ENCODE measurements at places on chromosomes 7 and 10.
A peak's percentile ranks its signal among the peaks of the same experiment; 100 is the strongest.

- DNase-seq, result peak; percentile 30
These were observed 79.3 kb upstream of the PDZD8 start for GRCh38 chr10:117454502-117454901.

DNA sequence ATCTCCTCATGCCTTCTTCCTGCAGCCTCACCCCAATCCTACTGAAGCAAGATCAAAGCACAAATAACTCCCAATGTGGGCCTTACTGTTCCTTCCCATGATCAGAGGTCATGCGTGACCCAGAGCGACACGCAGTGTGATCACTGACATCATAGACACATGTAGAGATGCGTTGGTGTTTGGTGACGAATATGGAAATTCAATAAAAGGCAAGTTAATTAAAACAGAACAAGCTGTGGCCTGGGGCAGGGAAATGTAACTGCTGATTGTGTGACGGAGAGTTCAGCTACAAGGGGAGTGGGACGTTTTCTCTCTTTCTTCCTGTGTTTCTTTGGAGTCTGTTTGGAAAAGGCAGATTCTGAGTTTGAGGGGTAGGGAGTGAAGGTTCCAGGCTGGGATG, 34.8 kb upstream of the CARD11 start:
- DNase-seq, result no peak

- DNase-seq, result no peak
These were observed 101.3 kb downstream of the EGFR start for GRCh38 chr7:55120074-55120473.

DNA sequence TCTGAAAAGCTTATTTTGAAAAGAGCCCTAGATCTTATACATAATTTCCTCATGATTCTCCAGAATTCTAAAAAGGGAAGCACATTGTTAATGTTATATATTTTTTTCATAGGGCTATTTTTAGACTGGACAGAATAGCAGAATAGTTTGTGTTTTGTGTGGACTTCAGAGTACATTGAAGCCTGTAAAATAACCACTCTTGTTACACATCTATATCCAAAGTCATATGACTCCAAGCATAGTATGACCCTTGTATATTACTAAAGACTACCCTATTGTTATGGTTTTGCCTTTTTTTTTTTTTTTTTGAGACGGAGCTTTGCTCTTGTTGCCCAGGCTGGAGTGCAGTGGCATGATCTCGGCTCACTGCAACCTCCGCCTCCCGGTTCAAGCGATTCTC, 26.1 kb upstream of the FIS1 start:
- DNase-seq, result no peak

- DNase-seq, result no peak
These were observed 123.6 kb downstream of the TCERG1L start for GRCh38 chr10:131187926-131188325.

DNA sequence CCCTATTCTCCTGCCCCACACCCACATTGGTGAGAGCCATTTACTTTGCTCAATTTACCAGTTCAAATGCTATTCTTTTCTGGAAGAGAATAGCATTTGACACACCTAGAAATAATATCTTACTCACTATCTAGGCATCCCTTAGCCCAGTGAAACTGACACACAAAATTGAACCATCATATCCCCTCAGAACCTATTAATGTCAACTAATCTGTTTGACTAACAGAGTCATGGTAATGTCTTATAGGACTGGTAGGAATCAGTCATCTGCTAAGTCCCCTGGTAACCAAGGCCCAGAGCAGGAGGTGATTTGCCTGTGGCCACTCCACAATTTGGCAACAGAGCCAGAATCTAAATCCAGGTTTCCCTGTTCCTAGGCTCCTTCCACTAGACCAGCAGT, 63.3 kb downstream of the PPP1R3C start:
- DNase-seq, result no peak

- DNase-seq, result no peak
These were observed 41.3 kb upstream of the ARL4A start for GRCh38 chr7:12646139-12646538.

DNA sequence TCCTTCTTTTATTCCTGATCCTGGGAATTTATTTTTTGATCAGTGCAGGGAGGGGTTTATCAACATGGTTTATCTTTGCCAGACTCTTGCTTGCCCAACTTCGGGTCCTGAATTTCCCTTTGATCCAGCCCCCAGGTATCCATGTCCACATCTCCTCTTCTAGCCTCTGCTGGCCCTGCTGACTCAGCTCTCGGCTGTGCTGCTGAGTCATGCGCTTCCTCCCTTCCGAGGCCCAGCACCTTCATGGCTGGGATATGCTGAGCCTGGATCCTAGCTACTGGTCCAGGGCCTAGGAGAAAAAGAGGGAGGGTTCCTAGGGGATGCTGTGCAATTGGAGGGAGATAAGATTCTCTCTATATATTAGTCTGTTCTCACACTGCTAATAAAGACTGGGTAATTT, 380.7 kb upstream of the SHH start:
- no peak for DNase-seq

GRCh38 chr10:92395271-92395670, 104.3 kb downstream of the MARCHF5 start:
- no peak for DNase-seq

GRCh38 chr10:71598621-71599055, 120.9 kb downstream of the C10orf105 start:
- peak; percentile 96 for DNase-seq

- DNase-seq, result no peak
These were observed 304.6 kb downstream of the KLF6 start for GRCh38 chr10:3480281-3480989.

DNA sequence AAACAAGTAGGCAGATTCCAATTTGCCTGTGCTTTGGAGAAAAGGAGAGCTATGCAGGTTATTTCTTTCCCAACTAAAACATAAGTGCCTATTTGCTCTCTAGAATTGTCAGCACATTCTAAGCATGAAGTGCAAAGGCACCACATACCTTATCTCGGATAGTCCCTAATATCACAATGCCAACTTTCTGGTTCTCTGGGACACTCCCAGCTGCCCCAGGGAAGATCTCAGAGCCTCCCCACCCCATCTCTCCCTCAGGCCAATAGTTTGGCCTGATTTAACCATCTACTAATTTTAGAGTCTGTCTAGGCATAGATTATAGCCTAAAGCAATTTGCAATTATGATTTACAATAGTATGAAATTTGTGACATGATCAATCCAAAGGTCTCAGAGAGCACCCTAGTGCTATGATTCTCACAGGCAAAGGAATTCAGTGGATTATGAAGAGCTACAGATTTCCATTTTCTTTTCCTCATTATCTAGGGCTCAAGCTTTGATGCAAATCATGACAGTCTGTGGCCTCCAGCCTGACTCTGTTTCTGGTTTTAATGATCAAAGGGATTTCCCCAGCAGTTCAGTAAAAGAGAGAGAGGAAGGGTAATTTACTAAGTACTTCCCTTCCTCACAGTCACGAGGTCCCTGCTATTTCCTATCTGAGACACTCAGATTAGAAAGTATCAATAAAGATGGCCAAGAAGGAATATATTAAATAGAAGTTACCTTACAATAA, 29.0 kb upstream of the IL6 start:
- peak; percentile 95 for DNase-seq

GRCh38 chr7:6188389-6188788, 84.0 kb downstream of the CYTH3 start:
- no peak for DNase-seq

- DNase-seq, result peak; percentile 18
These were observed 752 bp upstream of the ABCA13 start for GRCh38 chr7:48170506-48170905.

GRCh38 chr10:63563623-63564022, 42.4 kb downstream of the REEP3 start:
- DNase-seq, result no peak

- no peak for DNase-seq
These were observed 116.0 kb downstream of the ARID5B start for GRCh38 chr10:62017491-62017870.

GRCh38 chr7:22858640-22859561, 36.3 kb upstream of the TOMM7 start:
- peak; percentile 48 for DNase-seq

GRCh38 chr10:58517491-58518355, 5.1 kb downstream of the BICC1 start:
- DNase-seq, result no peak

DNA sequence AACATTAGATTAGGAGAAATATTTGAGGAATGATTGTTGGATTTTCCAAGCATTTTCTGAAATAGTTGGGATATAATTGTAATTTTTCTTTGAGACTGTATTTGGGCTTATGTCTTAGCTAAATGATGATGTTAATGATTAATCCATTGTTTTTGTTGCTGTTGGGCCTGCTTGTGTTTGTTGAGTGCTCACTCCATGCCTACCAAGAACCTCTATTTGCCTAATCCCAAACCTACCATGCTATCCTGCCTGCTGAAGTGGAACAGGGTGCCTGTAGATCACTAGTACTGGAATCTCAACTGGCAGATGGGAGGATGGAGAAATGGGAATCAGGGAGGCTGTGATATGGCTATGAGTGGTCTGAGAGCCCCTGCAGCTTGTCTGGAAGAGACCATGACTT, 565.5 kb downstream of the SORCS3 start:
- DNase-seq, result no peak

DNA sequence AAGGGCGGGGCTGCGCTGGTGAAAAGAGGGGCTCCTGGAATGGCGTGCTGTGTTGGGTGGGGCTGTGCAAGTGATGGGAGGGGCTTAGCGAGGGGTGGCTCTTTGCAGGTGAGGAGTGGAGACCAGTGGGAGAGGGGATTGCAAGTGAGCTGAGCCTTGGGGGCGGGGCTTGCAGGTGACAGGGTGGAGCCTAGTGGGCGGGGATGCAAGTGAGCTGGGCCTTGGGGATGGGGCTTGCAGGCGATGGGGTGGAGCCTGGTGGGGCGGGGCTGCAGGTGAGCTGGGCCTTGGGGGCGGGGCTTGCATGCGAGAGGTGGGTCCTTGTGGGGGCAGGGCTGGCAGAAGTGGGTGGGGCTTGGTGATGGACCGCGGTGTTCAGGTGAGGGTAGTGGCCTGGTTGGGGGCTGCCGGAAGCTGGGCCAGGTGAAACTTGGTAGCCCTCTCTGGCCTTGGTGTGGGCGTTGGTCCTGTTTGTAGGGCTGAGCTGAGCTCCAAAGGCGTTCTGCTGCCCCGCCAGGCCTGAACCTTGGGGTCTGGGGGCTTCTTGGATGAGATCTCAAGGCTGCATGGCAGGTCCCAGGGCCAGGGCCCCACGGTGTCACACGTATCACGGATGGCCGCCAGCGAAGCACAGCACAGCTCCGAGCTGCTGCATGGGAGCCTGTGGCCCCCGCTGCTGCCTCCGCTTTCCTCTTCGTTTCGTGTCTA, 743 bp upstream of the PITRM1 start:
- no peak for DNase-seq

DNA sequence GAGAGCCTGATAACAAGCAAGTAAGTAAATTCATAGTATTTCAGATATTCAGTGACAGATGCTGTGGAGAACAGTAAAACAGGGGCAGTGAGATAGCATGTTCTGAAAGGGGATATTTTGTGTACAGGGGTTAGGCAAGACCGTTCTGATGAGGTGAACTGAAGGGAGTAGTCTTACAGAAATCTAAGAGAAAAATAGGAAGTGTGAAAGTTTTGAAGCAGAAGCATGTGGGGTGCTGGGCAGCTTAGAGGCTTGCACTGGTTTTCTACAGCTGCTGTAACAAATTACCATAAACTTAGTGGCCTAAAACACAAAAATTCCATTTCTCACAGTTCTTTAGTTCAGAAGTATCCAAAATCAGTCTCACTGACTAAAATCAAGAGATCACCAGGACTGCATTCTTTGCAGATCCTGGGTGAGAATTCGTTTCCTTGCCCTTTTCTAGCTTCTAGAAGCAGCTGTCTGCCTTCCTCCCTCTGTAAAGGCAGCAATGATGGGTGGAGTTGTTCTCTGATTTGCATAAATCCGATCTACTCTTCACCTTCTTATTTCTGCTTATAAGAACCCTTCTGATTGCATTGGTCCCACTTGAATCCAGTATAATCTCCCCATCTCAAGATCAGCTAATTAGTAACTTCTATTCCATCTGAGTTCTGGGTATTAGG, 7.5 kb upstream of the KLF14 start:
- peak; percentile 81 for DNase-seq

DNA sequence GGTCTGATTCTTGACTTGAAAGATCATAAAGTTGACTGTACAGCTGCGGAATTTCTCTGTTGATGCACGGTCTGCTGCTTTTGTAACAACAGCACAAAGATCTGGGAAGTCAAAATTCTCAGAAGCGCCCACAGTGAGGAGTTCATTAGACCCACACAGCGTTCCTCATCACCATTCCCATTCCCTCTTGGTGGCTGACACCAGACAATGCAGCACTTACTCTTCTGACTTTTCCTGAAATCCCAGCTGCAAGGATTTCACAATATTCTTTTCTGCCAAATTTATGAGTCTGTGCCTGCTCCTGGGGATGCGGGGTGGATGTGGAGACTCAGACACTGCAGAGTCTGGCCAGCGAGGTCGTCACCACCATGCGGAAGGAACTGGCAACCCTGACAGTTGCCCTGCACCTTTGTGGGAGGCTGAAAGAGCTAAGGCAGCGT, 233.9 kb downstream of the FANK1 start:
- DNase-seq, result peak; percentile 25

DNA sequence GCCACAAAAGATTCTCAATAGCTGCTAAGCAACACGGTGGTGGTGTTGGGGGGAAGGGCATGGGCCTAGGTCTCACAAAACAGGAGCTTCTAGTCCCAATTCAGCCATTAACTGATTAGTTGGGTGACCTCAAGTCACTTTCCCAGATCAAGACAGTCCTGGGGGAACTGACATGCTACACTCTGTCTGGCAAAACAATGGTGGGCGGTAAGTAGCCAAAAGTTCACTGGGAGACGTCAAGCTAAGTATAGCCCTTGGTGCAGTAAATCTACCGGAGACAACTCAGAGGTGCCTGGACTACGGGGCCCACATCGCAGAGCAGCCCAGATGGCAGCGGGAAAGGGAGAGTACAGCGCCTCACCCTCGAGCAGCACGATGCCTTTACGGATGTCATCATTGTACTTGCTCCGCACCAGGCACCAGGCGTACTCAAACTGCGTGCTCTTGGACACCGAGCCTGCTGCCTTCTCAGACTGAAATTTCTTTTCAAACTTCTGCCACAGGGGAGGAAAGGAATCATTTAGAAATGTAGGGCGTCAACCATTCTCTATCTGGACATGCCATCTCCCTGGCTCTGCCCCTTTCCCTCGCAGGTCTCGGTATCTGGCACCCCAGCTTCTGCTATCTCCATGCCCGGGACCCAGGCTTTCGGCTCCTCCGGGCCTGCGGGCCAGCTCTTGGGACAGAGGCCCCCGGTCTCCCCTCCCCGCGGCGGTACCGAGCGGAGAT, 1.1 kb downstream of the FIS1 start:
- DNase-seq, result peak; percentile 35

- DNase-seq, result no peak
These were observed 579.2 kb upstream of the MGMT start for GRCh38 chr10:128887856-128888255.

DNA sequence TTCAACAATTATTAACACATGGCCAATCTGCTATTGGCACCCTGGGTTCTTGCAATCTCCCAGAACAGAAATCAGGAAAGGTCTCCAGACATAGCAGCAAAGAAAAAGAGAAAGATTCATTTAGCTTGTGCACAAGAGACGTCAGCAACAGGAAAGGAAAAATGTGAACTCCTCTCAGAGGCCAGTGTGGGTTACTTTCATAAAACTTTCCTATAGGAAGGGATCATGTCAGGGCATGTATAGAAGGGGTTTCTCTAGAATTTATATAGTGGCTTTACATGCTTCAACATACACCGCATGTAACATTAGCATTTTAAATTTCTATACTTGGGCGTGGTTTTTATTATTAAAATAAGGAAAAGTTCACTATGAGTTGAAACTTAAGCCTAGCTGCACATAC, 725.1 kb downstream of the SORCS1 start:
- no peak for DNase-seq
